ENCODE measurements at places on chromosomes 4 and X.

- DNase-seq, result no peak
Observed at GRCh38 chr4:168388890-168389289, 70.3 kb upstream of the DDX60 start.

DNA sequence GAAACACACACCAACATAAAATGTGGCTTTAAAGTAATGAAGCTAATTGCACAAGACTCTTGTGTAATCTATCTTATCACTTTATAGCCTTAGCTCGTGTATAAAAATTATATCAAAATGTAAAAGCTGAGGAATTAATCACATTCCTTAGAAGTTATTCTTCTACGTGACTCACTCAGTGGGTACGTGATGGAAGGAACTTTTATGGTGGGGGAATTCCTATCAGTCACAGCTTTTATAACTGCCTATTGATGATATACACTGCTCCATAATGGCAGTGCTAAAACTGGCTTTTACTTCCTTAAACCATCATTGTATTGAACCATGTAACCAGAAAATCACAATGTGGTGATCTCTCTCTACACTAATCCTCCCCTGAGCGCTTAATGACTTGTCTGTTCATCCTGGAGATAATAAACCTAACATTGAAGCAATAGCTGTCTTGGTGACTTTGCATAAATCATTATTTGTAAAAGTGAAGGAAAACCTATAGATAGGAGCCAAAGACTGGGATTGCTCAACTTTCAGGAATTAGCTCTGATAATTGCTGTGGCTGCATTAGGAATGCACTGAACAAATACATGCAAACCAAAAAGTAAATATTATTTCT lies 276.7 kb downstream of the GBA3 start:
- no peak for DNase-seq

DNA sequence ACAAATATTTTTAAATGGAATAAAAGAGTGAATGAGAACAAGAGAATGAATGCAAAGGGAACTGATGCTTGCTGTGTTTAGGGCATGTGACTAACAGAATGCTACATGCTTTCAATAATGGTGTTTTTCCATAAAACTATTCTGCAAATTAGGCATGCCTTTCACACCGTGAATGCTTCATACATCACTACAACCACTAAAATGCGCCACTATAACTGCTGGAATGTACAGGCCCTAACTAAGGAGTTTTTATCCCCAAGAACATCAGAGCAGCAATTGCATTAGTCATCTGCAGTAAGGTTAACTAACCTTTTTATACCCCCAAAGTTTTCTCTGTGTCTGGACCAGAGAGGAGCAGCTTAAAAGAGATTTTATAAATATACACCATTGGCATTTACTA lies 190.4 kb downstream of the ARAP2 start:
- DNase-seq, result no peak

GRCh38 chr4:113539408-113539807 lies 222.1 kb downstream of the CAMK2D start:
- no peak for DNase-seq

DNA sequence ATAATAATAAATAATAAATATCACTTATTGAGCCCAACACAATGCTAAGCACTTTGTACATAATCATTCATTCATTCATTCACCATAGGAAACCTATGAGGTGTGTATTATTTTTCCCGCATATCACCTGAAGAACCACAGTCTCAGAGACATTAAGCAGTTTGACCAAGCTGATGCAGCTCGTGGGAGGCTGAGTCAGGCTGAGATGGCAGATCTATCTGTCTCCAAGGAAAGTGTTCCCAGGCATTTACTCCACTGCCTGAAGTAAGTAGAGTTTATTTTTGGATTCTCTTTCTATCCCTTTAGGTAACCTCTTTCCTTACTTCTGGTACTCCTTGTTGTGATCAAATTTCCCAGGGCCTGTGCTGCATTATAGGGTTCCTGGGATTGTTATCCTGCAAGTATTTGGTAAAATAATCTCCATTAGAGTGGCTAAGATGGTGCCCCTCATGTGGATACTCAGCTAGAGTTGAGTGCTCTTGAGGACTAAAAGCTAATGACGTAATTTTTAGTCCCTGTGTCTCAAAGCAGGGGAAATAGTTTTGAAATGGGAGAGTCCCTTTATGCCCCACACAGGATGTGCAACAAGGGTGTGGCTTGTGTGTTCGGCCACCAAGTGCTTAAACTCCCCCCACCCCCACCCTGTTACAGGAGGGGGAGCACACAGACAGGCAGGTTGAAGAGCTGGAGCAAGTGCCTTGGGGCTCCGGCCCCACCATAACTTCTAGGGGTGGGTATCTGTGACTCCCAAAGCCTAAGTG lies 467.0 kb downstream of the STIM2 start:
- no peak for DNase-seq

DNA sequence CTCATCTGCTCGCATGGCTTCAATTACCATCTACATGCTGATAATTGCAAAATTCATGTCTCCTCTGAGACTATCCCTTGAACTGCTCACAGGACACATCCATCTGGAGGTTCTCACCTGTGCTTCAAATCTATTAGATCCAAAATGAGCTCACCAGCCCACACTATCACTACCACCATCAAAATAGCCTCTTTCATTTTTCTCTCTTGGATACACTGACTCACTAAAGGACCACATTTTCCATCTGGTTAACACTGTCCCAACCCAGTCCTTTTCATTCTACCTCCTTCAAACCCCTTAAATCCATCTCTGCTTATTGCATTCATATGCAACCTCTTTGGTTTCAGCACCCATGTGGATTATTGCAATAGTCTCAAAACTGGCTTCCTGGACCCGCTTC lies 497.6 kb downstream of the MID1IP1 start:
- no peak for DNase-seq

- no peak for DNase-seq
Observed at GRCh38 chr4:80434238-80434637, 98.7 kb downstream of the CFAP299 start.

- DNase-seq, result no peak
Observed at GRCh38 chr4:169342906-169343564, 72.3 kb upstream of the SH3RF1 start.

DNA sequence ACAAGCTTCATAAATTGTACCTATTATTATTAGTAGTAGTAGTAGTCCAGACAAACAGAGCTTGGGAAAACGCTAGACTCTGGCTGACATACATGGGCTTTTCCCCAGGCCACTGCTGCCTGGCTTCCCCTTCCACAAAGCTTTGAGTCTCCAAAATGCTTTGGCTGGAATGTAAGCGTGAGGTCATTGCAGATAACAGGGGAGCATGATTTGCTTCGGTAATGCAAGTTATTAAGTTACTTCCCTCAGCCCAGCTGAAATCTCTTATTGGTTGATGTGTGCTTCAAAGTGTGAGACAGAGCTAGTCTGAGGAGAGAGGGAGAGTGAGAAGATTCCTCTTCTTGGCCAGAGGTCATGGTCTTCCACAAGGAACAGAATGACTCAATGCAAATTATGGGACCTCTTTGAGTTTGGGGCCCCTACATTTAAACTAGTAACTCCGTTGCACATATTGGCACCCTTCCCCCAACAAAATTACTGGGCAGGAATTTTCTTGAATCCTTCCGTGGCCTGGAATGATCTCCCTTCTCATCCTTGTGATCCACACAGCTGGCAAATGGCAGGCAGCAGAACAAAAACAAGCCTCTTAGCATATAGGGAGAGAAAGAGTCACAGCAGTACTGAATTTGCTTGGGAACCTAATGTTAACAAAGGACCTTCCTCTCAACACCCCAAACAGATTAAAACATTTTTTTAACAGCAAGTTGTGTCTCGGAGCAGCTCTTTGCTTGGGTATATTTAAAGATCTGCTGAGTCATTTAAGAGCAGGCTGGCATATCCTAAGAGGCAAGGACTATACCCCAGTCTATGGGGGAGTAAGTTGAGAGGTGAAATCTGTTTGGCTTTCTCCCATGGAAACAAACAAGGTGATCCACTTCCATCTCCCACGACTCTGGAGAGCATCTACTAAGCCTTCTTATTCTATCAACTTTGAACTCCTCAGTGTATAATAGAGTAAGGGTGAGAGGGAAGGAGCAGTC lies 19.9 kb downstream of the AR start:
- no peak for DNase-seq

DNA sequence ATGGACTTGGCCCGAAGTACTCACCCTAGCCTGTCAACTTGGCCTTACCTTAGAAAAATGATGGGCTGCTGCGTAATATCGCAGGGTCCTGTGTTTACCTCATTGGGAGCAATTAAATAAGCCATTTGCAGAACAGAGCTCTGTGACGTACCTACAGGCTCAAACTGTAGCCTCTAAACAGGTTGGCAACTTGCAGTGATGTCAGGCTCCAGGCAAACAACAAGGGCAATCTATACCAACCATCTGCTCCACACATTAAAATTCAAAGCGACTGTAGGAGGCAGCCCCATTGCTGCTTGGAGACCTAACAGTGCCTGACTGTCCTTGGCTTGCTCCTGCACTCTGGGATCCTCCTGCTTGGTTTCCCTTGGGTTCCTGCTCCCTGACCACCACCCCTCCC lies 17.2 kb downstream of the VGLL1 start:
- DNase-seq, result no peak

GRCh38 chrX:153557618-153558355 lies 40.3 kb downstream of the ATP2B3 start:
- no peak for DNase-seq

DNA sequence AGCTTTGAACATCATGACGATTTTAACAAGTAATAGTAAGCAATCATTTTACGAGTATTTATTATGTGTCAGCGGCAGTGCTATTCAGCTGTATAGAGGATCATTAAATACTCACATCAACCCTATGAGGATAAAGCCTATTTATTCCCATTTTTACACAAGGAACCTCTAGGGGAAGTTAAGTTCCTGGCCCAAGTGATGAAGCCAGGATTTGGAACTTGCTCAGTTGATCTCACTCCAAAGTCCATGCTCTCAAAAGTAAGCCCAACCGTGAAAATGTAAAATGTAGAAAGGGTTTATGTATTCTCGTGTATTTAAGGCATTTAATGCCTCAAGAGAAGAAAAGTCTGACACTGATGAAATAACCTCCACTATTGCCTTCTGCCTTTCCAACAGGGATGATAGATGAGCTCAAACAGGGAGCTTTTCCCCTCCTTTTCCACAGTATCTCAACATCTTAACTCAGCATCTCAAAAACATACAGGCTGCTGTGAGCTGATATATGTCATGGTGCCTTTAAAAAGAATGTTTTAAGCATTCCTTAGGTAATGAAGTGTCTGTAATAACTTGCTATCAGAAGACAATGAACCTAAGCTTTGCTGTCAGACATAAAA lies 35.0 kb upstream of the PLA2G12A start:
- no peak for DNase-seq

DNA sequence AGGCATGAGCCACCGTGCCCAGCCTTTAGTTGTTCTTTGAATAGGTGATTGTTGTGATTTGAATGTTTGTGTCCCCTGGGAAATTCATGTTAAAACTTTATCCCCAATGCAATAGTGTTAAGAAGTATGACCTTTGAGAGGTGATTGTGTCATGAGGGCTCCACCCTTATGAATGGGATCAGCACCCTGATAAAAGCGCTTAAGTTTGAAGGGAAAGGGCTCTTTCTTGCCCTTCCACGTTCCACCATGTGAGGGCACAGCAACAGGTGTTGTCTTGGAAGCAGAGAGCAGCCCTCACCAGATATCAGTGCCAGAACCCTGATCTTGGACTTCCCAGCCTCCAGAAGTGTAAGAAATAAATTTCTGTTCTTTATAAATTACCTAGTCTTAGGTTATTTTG lies 33.7 kb upstream of the RP2 start:
- DNase-seq, result no peak

DNA sequence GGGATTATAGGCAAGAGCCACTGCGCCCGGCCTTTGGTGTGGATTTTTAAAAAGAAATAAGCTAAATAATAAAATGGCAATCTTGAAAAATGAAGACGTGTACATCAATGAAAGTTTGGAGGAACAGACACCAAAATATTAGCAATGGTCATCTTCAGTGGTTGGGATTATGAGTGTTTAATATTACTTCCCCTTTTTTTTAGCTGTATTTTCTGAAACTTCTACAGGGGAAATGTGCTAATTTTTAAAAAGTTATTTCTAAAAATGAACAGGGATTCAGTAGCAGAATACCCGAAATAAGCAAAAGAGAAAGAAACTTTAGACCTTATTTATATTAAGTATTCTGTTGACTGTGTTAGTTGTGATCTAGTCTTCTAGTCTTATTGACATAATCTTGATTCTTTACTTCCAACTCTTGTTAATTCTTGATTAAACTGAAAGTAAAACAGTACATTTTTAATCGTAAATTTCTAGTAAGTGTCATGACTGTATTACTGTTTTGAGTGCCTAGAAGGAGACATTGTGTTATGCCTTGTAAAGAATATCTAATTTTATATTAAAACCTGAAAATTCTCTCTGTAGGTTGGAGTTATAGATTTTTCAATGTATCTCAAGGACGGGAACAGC lies 51.3 kb downstream of the RUFY3 start:
- DNase-seq, result no peak

GRCh38 chr4:10185518-10186227 lies 69.1 kb upstream of the WDR1 start:
- DNase-seq, result no peak

GRCh38 chr4:121076416-121076815 lies 4.1 kb upstream of the NDNF start:
- DNase-seq, result no peak

DNA sequence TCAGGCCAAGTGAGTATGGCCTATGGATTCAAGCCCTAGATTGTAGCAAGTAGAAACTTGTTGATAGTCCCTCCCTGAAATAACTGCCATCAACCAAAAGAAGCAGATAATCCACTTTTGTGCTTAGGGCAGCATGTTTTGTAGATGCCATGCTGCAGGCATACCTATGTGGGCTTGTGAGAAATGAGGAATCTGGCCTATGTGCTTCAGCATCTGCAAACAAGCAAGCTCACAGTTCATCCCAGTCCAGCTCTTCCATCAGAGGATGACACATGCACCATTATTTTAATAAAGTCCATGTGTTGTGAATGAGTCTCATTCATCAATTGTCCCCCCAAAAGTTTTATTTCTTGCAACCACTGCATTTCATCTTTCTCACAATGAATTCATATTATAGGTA lies 421.9 kb upstream of the DIPK2B start:
- no peak for DNase-seq

GRCh38 chr4:59175617-59176016 lies 2024.5 kb upstream of the ADGRL3 start:
- no peak for DNase-seq

DNA sequence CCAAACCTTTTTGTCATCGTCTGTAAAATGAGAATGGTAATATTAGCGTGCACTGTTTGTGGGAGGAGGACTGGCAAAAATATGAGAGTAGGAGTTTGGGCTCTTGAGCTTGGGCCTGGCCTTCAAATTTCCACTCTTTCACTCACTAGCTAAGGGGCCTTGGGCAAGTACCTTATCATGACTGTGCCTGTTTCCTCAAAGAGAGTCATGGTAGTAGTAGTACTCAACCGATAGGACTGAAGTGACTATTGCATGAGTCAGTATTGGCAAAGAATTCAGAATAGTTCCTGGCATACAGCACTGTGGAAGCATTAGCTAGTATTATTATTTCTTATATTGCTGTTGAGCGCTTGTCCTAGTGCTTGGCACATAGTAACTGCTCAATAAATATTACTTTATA lies 16.0 kb upstream of the RBM3 start:
- no peak for DNase-seq

- no peak for DNase-seq
Observed at GRCh38 chr4:112552668-112553067, 36.7 kb upstream of the NEUROG2 start.
